NCI-H1092 (cell line): ENCODE measurements at places on chromosomes 11 and 22.

- DNase-seq, result no peak
These were observed 97.6 kb downstream of the SWAP70 start for GRCh38 chr11:9761441-9761945.

DNA sequence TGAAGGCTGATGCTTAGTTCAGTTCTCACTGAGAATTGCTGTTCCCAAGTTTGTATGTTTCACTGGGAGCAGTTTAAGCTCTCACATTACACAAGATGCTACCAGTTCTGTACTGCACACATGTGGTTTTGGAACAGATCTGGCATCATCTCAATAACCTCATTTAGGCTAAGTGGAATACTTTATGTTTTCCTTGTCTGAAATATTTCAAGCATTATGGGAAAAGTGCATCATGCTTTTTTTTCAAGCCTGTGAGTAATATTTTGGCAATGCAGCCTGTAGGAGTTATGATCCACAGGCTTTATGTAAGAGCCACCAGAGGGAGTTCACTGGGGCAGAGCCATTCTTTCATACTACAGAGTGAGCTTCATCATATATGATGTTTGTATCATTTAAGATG is 141.5 kb downstream of the OR4C45 start:
- no peak for DNase-seq

DNA sequence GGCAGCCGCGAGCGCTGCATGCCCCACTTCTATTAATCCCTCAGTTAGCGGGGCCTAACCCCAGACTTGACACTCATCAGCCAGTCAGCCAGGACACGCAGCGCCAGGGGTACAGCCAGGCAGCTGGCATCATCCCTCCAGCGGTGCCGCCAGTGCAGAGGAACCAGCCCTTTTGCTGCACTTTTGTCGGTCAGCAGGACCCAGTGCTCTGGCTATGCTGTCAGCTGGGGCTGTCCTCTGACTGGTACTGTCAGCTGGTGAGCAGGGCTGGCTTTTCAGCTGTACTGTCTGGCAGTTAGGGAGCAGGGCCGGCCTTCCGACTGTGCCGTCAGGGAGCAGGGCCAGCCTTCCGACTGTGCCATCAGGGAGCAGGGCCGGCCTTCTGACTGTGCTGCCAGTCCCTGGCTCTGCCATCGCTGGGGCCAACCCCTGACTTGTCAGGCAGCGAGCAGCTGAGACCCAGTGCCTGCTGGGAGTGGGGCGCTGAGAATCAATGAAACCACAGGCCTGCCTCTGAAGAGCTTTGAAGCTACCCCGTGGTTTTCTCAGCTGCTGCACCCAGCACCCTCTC is 115.4 kb downstream of the KIAA1671 start:
- no peak for DNase-seq

GRCh38 chr22:42353883-42354727 is 78.1 kb downstream of the NFAM1 start:
- peak; percentile 65 for DNase-seq

DNA sequence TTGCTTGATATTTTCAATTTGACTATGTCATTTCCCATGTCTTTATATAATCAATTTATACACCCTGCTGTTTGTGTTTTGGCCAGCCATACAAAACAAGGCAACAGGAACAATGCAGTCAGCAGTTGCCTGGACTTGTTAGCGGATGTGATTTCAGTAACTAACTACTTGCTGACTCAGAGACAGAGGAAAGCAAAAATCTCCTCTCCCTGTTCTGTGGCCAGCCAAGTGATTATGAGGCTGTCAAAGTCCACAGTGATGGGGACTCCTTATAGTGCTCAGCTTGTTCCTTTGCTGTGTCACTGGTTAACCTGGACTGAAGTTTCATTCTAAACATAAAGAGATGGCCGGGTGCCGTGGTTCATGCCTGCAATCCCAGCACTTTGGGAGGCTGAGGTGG is 32.6 kb upstream of the APLP2 start:
- no peak for DNase-seq

DNA sequence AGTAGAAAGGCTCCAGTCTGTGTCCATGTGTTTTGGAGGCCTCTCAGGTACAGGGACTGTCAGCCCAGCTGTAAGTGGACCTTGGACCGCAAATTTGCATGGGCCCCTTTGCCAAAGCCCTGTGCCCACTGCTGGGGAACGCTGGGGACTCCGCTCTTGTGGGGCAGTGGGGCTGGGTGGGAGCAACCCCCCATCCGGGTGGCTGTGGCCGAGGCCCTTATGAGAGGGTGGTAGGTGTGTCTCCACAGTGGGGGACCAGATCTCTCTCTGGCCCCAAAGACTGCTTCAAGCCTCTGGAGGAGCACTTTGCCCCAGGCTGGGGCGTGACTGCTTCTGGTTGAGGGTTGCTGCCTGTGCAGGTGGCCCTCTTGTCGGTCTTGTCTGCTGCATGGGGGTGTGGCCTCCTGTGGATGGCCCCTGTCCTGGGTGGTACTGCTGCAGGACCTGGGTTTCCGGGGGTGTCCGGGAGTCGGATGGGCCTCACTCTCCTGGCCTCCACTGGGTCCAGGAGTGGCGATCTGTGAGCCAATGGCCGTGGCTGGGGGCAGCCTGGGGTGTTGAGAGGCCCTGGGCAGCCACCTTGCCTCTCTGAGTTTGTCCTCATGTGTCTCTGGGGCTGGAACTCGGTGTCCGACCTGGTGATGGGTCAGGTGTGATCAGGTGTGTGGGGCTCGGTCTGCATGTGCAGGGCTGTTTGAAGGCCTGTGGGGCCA is 15.9 kb downstream of the KCNQ1 start:
- DNase-seq, result no peak

DNA sequence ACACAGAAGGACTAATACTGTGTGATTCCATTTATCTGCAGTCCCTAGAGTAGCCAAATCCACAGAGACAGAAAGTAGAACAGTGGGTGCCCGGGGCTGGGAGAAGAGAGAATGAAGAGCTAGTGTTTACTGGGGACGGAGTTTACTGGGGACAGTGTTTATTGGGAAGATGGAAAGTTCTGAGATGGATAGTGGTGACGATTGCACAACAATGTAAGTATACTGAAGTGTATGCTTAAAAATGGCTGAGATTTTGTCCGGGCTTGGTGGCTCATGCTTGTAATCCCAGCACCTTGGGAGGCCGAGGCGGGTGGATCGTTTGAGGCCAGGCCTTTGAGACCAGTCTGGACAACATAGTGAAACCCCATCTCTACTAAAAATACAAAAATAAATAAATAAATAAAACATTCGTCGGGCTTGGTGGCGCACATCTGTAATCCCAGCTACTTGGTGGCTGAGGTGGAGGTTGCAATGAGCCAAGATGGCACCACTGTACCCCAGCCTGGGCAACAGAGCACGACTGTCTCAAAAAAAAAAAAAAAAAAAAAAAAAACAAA is 132.4 kb downstream of the CTTN start:
- DNase-seq, result no peak

DNA sequence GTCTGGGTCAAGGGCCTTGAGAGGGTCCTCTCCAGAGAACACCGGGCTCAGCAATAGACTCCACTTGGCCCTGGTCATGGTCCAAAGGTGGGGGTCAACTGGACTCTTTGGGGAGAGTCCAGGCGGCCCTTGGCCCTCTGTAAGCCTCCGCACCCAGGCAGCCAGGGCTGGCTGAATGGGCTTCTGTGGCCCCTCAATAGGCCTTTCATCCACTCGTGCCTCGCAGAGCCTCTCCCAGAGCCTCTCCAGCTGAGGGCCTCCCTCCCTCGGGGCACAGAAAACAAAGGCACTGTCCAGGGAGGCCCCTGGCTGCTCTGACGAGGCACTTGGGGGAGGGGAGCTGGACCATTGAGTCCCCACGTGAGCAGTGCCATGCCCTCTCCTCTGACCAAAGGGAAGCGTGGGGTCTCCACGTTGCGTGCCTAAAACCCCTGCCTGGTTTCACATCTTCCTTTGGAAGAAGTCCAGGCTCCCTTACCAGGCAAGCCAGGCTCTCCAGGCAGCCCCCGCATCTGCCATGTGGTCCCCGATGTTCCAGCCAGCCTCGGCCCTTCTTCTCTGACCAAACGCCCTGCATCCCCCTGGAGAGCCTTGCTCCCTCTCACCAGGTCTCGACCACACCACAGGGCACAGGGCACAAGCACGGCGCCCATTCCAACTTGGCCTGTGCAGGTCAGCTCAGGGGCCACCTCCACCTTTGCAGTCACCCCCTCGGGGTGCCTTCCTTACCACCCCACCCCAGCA is 15.5 kb downstream of the KIAA0930 start:
- no peak for DNase-seq

DNA sequence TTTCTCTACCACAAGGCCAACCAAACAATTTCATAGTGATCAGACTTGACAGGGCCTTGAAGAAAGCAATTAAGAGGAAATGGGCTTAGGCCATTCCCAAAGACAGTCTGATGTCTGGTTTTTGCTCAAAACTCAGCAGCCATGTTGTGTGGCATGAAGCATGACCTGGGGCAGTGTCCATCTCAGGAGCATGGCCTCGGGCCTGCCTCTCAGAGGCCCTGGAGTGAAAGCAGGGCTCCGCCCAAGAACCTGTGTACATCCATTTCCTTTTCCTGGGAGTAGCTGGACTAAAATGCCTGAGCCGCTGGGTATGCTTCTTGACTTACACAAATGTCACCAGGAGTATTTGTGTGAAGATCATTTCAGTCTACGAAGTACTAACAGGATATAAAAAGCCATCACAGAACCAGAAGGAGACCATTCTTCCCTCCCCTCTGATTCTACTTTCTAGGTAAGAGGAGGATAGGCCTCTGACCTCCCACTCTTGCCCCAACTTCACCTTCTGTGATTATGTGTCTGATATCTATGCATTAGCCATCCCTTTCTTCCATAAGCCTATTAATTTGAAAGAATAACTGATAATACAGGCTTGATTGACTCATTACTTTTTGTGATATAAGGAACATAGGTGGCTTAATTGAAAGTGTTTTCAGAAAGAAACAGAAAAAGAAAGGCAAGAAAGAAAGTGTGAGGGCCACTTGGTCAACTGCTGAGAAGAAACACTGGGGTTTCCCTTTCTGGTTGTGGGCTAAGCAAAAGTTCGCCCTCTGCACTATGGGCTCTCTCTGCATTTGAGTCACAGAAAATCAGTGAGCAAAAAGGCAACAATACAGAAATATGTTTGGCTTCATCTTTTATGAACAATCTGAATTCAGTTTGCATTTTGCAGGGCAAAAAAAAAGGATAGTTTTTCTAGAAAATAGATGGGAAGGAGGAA is 188.6 kb upstream of the MTMR2 start:
- DNase-seq, result no peak

- no peak for DNase-seq
These were observed 552.8 kb downstream of the BRD1 start for GRCh38 chr22:49274754-49275380.

DNA sequence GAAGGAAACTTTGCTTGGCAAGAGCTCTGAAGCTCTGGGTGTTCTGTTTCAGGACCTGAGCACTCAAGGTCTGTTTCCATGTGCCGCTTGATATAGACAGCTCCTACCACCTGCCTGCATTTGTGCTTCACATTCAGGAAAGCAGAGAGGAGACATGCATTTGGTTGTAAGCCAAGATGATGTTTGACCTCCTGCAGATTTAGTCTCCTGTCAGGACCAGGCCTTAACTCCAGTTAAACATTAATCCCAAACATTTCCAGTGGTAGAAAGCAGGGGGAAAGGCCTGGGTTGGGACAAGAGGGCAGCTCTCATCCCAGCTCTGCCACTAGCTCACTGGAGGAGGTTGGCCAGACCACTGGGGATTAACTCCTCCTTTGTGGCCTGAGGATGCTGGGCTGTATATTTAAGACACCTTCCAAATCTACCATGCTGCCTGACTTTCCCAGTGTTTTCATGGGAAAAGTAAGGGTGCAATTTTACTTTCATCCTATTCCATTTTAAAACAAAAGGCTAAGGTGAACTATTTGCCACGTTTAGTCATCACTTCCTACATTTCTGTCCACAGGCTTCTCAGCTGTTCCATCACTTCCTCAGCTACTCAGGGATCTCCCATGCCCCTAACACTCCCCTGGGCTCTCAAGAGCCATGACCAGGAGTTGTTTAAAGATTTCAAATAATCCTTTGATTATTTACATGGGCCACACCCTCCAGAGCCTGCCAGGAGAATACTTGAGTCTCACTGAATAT is 80.9 kb downstream of the INSC start:
- DNase-seq, result no peak

GRCh38 chr22:47460861-47461260 is 698.4 kb downstream of the TBC1D22A start:
- no peak for DNase-seq

GRCh38 chr11:75365711-75366181 is 14.3 kb upstream of the ARRB1 start:
- DNase-seq, result no peak

DNA sequence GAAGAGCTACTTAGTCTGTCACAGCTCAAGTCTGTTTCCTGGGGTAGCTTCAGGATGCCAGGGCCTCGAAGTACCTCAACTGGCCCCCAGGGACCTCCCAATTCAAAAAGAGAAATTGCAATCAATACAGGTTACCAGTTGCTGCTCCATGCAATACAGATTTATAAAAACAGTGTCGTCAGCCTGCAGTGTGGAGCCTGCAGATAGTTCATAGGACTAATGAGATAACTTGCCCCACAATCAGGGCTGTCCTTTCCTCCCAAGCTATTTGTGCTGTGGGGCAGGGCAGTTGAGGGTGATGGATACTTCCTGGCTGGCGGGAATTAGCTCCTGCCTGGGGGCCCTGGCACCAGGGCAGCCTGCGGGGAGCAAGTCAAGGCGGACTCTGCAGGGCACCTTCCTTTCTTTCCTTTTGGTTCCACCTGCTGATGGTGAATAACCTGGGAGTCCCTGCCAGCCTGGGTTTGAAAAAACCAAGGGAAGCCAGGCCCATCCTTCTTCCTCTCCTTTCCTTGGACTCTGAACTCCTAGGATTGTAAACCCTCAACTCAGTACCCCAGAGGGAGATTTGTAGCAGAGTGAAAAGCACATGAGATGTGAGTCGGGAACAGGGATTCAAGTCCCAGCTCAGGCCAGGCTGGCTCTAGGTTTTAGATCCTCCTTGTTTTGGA is 216.6 kb downstream of the CEP164 start:
- DNase-seq, result no peak

DNA sequence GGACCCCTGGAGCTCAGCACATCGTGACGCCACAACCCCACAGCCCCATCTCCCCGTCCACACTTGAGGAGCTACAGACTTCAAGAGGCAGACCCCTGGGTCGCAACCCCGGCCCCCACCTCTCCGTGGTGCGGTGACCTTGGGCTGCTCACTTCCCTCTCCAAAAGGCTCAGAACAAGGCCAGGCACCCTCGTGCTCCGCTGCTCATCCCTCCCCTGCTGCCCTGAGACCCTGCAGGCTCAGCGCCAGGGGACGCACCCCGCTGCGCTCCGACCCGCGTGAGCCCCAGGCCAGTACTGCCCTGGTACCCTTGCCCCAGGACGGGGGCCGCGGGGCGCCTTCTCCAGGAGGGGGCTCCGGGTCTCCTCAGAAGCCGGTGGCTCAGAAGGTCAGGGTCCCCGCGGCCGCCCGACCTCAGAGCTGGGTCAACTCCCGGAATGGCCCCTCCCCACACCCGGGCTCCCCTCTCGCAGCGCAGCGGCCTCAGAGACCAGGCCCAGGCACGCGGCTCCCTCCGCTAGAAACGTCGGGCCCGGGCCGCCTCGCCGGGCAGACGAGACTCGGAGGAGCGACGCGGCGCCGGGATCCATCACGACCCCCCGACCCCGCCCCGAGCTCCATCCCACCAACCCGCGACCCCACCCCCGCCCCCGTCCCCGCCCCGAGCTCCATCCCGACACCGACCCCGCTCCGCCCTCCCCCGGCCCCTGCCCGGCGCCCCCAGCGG is 563 bp downstream of the GATD1 start:
- DNase-seq, result no peak

GRCh38 chr11:31895926-31896325 is 84.8 kb upstream of the PAX6 start:
- no peak for DNase-seq
